ENCODE measurements at places on chromosomes 16 and 17.

GRCh38 chr17:81710514-81711308 is 1.4 kb upstream of the SLC25A10 start:
- DNase-seq = no peak

GRCh38 chr17:2214929-2215615 is 88.5 kb downstream of the SMG6 start:
- DNase-seq = no peak

DNA sequence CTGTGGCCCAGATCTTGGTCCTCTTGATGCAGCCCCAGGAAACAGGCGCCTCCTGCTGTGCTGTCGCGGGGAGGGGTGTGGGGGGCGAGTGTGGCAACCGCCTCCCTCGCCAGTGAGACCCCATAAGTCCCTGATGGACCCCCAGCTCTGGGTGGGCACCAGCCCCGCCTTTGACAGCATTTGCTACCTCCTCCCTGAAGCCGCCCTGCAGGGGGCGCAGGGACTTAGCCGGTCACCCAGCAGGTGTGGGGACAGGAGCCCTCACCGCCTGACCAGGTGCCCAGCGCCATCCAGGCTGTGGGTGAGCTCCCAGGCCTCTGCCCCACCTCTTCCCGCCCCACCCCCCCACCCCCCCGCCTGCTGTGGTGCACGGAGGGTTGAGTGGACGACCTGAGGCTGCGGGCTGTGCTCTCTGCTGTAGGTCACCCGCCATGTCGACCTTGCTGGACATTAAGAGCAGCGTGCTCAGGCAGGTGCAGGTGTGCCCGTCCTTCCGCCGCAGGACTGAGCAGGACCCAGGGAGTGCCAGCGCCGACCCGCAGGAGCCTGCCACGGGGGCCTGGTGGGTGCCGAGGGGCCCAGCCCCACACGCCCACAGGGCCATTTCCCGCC is 4.8 kb downstream of the BAIAP3 start:
- DNase-seq = no peak

DNA sequence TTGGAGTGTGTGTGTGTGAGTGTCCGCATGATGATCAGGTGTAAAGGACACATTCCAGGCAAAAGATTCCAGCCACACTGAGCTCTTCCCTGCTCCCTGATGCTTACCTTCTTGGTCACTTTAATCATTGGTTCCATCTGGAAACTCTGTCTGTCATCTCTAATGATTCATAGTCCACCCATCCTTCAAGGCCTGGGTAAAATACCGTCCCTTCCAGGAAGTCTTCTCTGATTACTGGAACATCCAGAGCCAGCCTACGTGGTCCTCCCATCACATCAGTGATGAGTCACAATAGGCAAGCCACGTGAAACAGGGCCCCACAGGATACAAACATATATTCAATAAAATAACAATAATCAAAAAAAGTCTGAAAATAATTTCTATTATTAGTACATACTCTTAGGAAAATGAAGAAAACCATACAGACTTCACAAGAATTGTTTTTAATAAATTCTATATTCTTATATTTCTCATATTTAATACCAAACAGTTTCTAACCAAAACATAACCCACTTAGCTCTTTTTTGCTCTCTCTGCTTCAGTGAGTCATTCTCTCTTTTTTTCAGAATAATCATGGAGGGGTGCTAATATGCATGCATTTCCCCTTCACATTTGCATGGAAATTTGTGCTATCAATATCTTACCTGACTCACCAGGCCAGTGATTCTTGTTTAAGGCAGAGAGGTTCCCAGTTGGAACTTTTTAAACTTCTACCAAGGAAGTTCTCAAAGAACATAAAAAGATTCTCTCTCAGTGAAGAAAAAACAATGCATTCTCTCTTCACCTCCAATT is 263.2 kb downstream of the TOX3 start:
- no peak for DNase-seq

- DNase-seq = no peak
These were observed 1469.8 kb downstream of the CDH11 start for GRCh38 chr16:63652091-63652490.

GRCh38 chr17:54785643-54786268 is 114.9 kb upstream of the TOM1L1 start:
- no peak for DNase-seq

GRCh38 chr16:55330781-55331647 is 7.0 kb downstream of the IRX6 start:
- DNase-seq = no peak

DNA sequence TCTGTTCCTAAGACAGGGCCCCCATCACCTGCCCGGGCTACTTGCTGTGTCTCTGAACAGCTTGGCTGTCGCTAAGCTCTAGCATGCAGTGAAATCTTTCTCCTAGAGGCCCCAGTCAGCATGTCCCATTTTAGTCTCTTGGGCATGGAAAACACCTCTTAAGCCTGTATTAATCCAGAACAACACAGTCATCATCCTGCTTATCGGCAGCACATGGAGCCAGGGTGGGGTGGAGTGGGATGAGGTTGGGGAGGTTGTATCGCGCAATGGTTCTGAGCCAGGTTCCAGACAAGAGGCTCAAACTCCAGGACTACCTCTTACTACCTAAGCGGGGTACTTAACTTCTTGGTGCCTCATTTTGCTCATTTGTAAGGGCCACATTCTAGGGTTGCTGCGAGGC is 7.8 kb downstream of the ST6GALNAC2 start:
- DNase-seq = no peak

DNA sequence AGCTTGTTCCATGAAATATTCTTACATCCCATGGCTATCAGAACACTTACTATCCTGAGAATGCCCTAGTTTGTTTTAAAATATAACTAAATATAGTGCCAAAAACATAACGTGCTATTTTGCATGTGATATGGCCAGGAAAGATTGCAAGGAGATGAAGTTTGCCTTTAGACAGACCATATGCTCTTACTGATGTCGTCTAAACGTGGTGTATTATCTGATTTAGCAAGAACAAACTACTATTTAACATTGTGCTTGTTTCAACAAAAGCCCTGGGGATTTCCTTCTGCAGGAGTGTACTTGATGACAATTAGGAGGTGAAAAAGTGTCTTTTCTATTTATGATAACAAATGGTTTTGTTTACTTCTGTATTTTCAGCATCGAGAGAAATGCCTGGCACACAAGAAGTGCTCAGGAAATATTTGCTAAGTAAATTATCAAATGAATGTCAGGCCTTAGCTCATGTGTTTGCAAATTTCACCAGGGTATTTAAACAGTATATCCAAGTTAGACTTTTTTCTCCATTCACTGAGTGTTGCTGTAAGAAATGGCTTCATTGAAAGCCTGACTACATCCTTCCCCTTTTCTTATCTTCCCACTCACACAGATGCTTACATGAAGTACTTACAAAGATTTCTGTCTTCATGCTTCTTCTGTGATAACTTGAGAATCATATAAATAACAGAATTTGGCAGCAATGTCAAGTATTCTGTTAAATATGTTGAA is 1033.6 kb downstream of the CDH8 start:
- DNase-seq = no peak

Data from skeletal muscle cell (primary cell).